ENCODE measurements at places on chromosomes 1 and 21.

DNA sequence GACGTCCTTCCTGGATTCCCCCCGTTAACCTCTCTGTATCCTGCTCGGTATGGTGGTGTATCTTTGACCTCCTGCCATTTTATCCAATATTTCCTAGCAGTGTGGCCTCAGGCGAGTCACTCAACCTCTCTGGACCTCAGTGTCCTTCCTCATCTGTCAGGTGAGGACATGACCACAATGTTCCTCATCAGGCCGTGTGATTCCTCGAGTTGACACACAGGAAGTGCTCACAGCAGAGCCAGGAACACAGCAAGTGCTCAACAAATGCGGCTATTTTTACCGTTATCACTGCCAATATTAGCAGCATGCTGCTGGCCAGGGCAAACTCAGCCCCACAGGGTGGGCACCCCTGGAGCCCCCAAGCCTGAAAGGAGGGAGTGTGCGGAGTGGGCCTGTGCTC is 450.2 kb downstream of the KIF26B start:
- DNase-seq: no peak

GRCh38 chr1:50666849-50667248 is 243.6 kb upstream of the DMRTA2 start:
- DNase-seq: no peak

GRCh38 chr1:39525366-39526165 is 34.1 kb downstream of the BMP8A start:
- DNase-seq: no peak

- peak; percentile 46 for DNase-seq
Measured at GRCh38 chr1:20343149-20343937, 52.7 kb downstream of the VWA5B1 start.

GRCh38 chr1:187630653-187631380 is 802.1 kb downstream of the PLA2G4A start:
- no peak for DNase-seq

- peak; percentile 59 for DNase-seq
Measured at GRCh38 chr1:41918450-41919043, at the start of gene HIVEP3. Gene HIVEP3 (minus strand): TSS chr1:41918922.

DNA sequence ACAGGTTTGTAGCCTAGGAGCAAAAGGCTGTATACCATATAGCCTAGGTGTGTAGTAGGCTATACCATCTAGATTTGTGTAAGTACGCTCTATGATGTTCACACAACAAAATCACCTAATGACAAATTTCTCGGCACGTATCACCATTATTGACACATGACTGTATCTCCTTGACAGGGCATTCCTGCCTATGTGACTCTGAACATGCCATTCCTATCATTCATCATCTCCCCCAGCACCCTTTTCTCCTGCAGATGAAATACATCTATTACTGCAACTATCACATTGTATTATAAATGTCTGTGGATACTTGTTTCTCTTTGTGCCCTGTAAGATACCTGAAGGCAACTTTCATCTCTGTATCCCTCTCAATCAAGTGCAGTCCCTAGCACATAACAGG is 29.9 kb downstream of the TP53BP2 start:
- DNase-seq: no peak

DNA sequence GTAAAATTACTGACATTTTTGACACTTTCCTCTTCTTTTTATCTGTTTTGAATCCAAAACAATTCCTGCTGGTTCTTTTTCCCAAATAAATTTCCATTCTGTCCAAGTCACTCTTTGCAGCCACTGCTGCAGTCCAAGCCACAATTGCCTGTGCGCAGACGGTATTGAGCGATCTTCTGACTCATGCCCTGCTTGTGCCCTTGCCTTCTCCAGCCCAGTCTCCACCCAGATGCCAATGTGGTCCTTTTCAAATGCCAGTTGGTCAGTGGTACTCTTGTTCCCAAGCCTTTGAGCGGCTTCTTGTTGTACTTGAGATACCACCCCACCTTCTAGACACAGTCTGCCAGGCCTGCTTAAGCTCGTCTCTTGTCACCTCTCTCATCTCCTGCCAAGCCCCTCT is 78.9 kb downstream of the CAMTA1 start:
- no peak for DNase-seq

DNA sequence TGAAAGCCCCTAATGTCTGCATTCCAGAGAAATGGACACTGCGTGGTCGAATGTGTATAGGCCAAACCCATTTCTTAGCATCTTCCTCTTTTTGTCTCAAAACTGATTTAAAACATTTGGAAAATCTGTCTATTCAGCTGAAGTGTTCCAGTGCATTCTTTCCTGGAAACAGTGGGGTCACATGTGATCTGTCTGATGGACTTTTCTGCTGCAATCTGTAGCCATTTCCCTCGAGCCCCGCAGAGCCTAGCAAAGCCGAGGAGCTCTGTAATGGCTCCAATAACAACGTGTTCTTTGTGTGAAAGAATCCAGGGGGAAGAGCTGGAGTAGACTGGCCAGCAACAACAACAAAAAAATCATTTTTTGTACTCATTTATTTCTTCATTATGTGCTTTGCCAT is 329.3 kb downstream of the BARHL2 start:
- DNase-seq: no peak

DNA sequence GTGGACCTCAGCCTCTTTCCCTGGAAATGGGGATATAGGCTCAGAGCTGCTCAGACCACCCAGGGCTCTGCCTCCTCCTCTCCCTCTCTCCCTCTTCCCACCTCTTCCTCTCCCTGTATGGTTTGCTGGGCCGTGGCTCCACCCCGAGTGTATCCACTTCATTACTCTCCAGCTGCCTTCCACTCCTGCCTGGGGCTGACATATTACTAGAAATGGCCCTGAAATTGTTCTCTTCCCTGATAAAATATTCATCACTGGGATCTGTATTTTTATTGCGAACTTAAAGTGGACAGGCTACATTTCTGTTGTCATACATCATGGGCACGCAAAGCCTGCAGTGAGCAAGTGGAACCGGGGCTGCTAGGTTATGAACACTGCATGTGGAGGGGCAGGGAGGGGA is 225.0 kb downstream of the HHAT start:
- DNase-seq: no peak

GRCh38 chr1:15332952-15333715 is 76.6 kb upstream of the EFHD2 start:
- DNase-seq: no peak

DNA sequence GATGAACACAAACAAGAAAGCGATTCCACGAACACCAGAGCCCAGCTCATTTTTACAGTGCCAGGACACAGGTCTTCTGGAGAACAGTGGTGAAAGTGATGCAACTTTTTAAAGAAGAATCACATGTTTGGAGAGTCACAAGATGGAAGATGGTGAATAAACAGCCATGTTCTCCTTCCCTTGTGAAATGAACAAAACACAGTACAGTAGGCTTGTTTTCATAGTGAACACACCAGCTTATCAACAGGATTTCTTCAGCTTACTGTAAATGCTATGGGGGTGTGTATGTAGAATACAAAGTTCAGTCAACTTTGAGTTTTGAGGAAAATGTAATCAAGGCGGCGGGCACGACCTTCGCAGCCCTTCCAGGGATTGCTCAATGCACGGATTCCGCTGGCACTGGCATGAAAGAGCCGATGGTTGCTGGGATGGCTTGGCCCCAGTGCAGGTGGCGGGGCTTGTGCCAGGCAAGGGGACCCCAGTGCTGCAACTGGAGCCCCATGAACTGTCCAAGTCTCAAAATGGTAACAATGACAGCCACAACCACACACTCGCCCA is 9.7 kb downstream of the TMPRSS3 start:
- DNase-seq: no peak

- DNase-seq: no peak
Measured at GRCh38 chr1:167509587-167509986, 8.7 kb downstream of the CD247 start.

DNA sequence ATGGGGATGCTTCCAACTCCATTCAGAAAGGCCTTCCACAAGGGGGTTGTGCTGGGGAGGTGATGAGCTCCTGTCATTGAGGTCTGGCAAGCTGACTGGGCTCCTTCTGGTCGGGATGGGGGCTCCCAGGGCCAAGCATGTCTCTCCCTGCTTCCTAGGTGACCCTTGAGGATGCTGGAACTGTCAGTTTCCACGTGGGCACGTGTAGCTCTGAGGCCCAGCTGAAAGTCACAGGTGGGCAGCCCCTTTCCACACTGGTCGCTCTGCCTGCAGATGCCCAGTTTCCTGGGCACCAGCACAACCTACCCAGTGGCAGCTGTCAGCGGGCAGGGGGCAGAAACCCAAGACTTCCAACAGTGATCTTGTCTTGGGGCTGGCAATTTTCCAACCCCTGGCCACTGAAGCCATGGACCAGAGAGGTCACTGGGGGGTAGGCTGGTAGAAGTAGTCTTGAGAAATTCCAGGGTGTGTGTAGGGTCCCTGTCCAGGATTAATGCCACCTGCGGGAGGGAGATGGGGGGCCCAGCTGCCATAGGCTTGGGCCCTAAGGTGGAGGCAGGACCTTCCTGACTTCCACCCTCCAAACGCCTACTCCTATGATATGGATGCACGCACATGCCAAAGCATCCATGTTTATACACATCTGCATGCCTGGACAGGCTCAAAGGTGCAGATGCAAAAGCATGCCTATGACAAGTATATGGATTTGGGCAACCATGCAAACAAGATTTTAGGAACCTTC is 97.1 kb downstream of the TRIM11 start:
- DNase-seq: no peak

DNA sequence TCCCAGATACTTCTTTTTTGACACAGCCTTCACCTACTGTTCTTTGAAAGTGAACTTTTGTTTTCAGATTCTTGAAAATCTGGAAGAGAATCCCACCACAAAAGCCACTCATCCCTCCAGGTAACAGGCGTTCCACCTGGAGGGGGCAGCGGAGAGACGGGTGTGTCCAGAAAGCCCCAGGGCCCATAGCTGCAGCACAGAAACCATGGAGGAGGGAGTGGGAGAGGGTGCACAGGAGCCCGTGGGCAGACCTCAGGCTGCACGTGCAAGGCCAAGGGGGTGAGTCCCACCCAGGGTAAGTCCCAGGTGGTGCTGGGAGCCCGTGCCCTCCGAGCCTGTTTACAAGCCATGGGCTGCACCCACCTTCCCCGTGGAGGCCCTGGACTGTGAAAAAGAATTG is 86.5 kb downstream of the PSMG1 start:
- DNase-seq: no peak

GRCh38 chr1:28147264-28148094 is 29.0 kb downstream of the PTAFR start:
- DNase-seq: no peak

GRCh38 chr1:154571964-154572288 is 4.3 kb downstream of the CHRNB2 start:
- no peak for DNase-seq

- no peak for DNase-seq
Measured at GRCh38 chr1:238196516-238196915, 305.8 kb upstream of the ZP4 start.

GRCh38 chr1:181485287-181486097 is 2.2 kb downstream of the CACNA1E start:
- no peak for DNase-seq

- DNase-seq: no peak
Measured at GRCh38 chr1:224304767-224305166, 25.2 kb downstream of the NVL start.

- no peak for DNase-seq
Measured at GRCh38 chr1:41513383-41513735, 28.9 kb upstream of the EDN2 start.

DNA sequence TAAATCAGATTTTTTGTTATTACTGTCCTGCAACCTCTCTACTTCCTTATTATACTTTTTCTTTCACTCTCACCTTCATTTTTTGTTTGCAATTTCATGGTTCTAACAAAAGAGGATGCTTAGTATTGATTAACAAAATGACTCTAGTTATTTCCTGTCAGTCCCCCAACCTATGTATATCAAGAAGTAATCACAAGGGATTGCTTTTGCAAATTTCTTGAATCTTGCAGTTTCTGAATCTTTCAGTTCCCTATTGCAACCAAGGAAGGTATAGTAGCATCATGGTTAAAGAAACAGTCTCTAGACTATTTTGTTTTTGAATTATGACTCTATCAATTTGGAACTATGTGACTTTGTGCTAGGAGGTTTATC is 446.9 kb downstream of the NEGR1 start:
- DNase-seq: no peak

Data from NCI-H2171 (cell line).